DMS79 treated with DMSO at 0.1 percent for 48 hours (cell line): ENCODE measurements at places on chromosomes 12 and 14.
A peak's percentile ranks its signal among the peaks of the same experiment; 100 is the strongest.

DNA sequence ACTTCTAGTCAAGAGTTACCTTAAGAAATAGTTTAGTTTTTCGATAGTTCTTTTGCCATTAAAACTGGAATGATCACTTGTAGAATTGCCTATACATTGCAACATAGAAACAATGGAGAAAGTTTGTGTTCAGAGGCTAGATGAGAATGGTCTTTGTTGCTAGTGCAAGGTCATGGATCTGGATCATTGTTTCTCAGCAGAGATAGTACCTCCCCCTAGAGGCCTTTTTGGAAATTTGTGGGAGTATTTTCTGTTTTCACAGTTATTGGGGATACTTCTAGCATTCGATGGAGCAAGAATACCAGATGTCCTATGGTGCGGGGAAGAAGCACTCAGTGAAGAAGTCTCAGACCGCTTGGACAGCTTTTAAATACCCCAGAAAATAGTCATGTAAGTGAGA, 138.8 kb upstream of the HMGA2 start:
- no peak for DNase-seq

DNA sequence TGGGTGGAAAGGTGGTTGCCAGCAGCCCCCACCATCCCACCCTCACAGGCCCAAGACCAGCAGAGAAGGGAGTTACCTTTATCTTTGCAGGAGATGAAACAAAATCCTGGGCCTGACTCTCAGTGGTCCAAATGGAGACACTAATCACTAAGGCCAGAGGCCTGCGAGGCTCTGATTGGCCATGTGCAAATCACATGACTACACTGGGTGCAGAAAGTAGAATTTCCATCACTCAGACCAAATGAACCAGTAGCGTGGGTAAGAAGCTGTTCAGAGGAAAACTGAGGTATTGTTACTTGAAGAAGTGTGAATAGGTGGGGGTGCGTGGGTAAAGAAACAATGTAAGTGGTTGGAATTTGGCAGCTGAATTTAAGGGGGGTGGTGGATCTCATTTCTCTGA, 20.2 kb upstream of the PPP1CC start:
- DNase-seq: no peak

DNA sequence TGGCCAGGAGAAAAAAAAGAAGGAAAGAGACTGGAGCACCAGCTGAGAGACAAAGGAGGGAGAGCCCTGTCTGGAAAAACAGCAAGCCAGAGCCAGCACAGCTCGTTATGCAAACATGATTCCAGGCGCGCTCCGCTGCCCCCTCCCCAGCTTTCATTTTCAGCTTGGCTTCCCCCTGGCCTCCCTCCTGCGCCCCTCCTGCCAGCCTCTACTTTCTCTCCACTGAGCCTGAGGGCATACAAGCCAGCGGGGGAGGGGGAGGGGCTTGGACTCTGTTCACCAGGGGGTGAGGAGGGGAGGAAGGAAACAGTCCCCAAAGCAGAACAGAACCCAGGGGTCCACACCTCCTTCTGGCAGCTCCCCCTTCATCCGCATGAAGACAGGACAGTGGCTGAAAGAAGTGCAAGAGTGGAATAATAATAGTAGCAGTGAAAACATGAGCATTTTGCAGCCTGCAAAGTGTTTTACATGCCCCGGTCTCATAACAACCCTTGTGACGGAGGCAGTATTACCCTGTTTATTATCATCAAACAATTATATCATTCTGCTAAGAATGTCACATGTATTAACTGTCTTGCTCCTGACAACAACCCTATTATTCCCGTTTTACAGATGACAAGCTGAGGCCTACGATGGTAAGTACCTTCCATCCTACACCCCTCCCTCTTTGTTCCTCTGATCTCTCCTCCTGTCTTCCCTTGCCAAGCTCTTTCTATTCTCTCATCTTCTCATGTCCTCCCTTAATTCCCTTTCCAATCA, 24.2 kb downstream of the SMUG1 start:
- peak; percentile 15 for DNase-seq

- peak; percentile 61 for DNase-seq
Measured at GRCh38 chr12:102955926-102956737, 1.3 kb upstream of the ASCL1 start.

DNA sequence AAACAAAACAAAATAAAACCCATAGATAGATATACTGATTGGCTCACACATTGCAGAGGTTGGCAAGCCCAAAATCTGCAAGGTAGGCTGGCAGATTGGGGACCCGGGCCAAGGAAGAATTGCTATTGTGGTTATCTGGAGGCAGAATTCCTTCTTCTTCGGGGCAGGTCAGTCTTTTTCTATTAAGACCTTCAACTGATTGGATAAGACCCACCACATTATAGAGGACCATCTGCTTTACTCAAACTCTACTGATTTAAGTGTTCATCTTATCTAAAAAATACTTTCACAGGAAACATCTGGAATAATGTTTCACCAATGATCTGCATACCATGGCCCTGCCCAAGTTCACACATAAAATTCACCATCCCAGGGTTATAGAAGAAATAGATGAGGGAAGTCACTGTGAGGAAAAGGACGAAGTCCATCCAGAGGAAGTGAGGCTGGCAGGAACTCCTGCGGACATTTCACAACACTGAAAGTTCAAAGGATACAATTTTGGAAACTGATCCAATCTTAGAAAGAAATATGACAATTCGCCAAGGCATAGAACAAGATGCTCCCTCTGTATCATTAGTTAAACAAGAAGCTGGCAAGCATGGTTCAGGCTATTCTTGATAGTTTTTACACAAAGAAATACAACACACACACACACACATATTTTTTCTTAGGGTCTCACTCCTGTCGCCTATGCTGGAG, 127.6 kb upstream of the MED13L start:
- no peak for DNase-seq

DNA sequence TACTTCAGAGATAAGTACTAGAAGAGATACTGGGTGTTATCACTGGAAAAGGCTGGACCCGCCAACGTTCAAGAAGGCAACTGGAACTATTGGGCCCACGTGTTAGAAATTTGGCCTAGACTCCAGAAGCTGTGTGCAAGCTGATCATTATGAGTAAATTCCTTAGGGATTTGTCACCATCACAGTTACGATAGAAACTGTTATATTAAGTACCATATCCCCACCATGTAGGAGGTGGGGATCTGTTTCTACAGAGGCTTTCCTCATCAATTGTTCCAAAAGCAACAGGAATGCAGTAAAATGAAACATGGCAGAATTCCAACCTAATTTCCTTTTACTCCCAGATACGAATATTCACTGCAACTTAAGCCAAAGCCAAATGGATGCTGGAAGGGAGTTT, 170.7 kb downstream of the NOVA1 start:
- DNase-seq: no peak

GRCh38 chr12:3247629-3248161, 170.5 kb downstream of the TSPAN9 start:
- peak; percentile 62 for DNase-seq

DNA sequence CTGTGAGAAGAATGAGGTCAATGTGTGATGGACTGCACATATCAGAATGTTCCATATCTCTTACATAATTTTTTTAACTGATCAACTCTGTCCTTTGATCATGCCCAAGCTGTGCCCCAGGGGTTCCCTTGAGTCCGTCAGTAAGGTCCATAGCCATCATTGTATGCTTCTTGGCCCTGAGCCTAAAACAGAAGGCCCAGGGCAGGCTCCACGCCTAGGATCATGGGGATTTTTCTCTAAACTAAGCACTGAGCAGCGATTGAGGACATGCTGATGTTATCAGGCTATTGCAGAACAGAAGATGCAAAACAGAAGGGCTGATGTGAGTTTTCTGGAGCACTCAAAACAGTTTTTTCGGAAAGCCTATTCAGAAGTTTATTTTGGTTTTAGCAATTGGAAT, 20.9 kb downstream of the RNASE9 start:
- no peak for DNase-seq
